Vagina (tissue), 2 donors: ENCODE measurements at places on chromosomes 4 and X.

DNA sequence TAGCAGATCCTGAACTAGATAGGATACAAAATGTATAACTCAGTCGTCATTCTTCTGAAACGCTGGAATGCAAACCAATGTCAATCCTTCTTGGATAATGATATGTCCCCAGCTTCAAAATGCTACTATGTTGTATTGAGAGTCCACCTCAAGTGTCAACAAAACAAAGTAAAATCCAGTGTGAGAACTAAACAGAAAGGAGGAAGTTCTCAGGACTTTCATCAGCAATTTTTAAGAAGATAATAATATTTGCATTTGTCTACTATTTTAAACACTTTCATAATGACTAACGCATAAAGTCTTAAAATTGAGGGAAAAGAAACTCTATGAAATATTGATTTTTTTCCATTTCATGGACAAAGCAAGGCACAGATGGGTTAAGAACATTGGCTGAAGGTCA, 36.3 kb downstream of the SOD3 start:
- DNase-seq = no peak

DNA sequence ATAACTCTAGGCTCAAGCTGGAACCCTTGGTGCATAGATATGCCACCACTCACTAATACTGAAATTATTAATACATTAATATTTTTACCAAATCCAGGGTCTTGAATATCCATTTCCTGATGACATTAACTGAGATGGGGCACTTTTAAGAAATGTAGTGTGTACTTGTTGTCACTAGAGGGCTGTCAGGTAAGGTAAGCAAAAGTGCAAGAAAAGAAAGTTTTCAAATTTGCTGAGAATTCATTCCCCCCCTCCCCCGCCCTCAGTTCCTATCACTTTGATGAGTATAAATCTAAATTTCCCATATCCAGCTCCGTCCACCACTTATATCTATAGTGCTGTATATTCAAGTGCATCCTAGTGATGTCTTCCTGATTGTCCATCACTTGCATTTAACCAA, 20.5 kb upstream of the WDR44 start:
- DNase-seq = no peak

GRCh38 chr4:28225050-28225449, 1364.4 kb downstream of the STIM2 start:
- no peak for DNase-seq

GRCh38 chr4:77852892-77853495, 9.6 kb upstream of the MRPL1 start:
- no peak for DNase-seq

DNA sequence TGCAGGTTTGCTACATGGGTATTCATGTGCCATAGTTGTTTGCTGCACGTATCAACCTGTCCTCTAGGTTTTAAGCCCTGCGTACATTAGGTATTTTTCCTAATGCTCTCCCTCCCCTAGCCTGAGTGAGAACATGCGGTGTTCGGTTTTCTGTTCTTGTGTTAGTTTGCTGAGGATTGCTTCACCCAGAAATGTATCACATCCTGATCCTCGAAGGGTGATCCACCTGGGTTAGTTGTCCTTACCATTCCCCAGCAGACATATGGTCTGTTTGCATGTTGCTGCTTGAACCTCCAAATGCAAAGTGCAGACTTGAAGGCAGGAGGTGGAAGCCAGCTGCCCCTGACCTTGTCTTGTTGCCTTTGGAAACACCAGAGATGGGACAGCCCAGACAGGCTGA, 161.5 kb upstream of the WDR1 start:
- no peak for DNase-seq

DNA sequence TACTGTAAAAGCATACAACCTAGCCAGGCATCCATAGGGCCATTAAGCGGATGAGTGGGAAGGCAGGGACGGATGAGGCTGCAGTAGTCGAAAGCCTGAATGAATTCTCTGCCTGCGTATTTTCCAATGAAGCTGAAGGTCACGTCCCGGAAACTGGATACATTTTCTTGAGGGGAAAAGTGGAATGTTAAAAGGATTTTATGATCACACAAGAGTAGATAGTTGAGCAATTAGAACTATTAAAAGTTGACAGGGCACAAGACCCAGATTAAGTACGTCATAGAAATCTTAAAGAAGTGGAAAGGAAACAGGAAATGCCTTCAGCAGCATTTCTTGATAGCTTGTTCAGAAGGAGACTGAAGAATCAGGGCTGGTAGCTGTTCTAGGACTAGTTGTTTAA, 98.3 kb upstream of the CXXC4 start:
- DNase-seq = no peak

GRCh38 chr4:104967034-104967401, 179.7 kb upstream of the TET2 start:
- no peak for DNase-seq

DNA sequence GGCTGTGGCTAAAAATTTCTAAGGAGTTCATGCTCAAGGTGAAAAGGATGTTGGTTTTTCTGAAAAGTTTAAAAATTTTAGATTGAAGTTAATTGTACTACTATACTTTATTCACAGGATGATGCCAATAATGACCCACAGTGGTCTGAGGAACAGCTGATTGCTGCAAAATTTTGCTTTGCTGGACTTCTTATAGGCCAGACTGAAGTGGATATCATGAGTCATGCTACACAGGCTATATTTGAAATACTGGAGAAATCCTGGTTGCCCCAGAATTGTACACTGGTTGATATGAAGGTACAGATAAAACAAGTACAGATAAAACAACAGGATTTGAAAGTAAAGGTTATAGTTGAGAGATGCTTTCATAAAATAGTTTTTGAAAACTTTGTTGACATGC, 12.2 kb downstream of the PAICS start:
- DNase-seq = no peak

- DNase-seq = no peak
Measured at GRCh38 chr4:184385705-184386141, 88.6 kb downstream of the IRF2 start.

DNA sequence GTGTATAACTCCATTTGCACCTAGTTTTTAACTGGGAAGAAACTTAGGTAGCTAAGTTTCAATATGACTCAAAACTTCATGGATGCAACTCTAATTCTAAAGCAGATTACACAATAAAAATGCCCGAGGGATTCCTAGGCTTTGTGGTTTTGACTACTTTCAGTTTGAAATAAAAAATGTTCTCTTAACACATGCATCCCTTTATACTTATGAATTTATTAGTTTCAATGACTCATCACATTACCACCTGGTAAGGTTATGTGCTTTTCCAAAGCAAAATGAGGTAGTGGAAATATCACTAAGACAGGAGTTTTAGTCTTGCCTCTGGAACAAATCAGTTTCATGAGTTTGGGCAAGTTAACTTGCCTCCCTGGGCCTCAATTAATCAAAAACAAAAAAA, 125.5 kb downstream of the OPHN1 start:
- no peak for DNase-seq

DNA sequence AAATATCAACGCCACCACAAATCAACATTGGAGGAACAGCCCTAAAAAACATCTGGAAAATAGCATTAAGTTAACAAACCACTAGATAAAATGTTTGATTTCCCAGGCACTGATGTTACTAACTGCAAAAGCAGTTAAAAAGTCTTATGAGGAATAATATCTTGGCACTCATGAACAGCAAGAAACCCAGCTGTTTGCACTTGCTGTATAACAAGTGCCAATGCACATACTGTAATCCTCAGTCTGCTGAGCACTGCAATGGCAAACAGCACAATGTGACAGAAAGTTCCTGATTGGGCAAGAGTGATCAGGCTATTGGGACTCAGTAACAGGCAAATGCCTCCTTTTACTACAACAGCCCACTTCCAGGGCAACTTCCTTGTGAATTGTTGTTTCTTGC, 20.8 kb upstream of the SEC24B start:
- DNase-seq = no peak

DNA sequence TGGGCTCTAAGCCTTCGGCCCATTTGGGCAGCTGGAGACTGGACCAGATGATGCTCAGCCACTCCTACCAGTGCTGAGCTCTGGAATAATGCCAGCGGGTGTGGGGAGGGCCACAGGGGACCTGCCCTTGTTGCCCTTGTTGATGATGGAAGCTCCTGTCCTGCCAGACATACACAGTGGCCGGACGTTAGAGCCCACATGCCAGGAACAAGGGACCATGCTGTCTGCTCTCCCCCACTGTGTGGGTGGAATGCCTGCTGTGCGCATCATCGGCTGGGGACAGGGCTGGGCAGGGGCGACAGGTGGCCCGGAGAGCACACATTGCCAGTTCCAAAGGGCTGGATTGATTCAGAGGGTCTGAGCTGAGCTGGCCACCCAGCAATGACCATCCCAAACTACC, 2.0 kb downstream of the ABLIM2 start:
- DNase-seq = no peak

GRCh38 chrX:33298622-33299021, 87.3 kb upstream of the DMD start:
- DNase-seq = no peak

DNA sequence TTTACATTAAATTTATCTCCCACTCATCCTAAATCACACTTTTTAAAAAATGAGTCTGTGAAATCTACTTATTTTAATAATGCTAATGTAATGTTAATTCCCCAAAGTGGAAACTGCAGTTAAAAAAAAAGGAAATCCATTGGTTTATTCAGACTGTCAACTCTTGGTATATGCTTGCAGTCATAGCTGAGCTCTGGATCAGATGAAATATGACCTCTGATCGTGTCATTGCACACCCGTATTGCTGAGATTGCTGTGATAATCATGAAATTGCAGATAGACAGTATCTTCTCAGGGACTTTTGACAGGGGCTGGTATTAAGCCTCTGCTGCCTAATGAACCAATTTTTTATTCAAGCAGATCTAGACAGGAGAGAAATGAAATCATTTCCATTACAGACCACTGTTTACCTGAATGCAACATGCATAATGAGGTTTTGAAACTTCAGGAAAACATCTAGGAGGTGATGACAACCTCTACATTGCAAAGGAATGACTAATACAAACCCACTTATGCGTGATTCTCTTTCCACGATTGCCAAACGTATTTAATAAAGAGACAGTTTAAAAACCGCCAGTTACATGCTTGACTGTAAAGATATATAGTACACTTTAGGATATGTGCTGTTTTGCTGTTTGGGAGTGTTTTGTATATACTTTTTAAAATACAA, 138.3 kb upstream of the PUDP start:
- DNase-seq = no peak

DNA sequence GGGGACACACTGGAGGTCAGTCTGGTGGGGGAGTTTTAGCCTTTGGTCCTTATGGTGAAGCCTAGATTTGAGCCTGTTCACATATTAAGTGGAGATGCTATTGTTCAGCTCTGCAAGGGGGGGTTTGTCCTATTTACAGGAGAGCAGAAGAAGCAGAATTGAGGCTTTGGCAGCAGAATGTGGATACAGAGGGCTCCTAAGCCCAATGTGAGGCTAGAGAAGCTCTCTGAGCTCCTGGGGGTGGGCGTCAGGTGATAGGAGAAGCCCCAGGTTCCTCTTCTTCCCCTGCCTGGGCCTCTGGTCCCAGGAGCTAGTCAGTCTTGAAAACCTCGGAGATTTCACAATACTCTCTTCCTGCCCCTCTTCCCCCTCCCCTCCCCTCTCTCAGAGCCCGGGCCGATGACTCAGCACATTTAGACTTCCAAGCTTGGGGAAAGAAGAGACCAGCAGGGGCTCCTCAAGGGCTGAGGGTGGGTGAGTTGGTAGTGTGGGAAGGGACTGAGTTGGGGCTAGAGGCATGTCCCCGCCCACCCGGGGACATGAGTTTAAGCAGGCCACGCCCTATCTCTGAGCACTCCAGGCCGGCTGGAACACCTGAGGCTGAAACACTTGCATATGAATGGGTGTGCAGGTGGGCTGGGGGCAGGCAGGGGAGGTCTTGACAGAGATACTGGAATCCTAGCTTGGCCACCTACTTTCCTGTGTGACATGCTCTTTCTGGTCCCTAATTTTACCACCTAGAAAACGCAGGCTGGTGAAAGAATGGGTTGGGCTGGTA, 3.4 kb downstream of the TFE3 start:
- DNase-seq = no peak

DNA sequence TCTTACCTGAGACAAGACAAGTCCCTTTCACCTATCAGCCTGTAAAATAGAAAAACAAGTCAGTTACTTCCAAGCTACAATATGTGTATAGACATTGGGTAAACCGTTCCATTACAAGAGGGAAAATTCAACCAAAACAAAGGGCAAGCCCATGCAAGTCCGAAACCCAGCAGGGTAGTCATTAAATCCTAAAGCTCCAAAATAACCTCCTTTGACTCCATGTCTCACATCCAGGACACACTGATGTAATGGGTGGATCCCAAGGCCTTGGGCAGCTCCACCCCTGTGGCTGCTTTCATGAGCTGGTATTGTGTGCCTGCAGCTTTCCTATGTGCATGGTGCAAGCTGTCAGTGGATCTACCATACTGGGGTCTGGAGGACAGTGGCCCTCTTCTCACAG, 14.7 kb upstream of the FAM47B start:
- DNase-seq = no peak

DNA sequence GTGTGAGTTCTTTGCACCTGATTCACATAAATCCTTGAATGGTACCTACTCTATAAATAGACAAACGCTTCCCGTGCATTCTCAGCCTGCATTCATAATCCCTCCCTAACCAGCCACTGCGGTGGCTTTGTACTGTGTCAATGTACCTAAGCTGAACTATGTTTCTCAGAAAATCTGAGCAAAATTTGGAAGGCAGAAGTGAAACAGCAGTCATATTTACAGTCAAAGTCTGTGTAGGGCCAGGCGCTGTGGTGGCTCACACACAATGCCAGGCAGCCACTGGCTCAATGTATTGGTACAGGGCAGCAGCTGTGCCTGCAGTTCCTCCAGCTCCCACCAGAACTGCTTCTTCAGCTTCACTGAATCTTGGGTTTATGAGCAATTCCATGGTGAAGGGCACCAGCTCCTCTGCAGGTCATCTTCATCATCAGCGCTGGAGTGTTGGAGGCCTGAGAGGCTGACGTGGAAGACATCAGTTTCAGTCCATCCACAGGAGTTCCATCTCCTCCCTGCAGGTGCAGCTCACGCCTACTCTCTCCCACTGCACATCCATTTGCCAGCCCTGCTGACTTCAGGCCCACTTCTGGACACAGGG, 32.3 kb upstream of the IRF2 start:
- DNase-seq = no peak

- no peak for DNase-seq
Measured at GRCh38 chr4:1092026-1092982, 21.1 kb downstream of the RNF212 start.
